Gastroesophageal sphincter (tissue), 4 donors: ENCODE measurements at places on chromosomes 5 and 9.

GRCh38 chr5:113061846-113062780, 85.5 kb downstream of the DCP2 start:
- no peak overlapping the region for H3K4me3 ChIP-seq
- H3K27me3 ChIP-seq, result no peaks in the 10 kb centered on the region
- no peak overlapping the region for H3K27ac ChIP-seq
- peaks cover 40% of the 10 kb centered on the region for H3K36me3 ChIP-seq
- ATAC-seq, result no peak
- H3K4me1 ChIP-seq, result no peaks in the 10 kb centered on the region

GRCh38 chr5:5456858-5457257, 34.4 kb downstream of the ICE1 start:
- no peaks in the 10 kb centered on the region for H3K4me1 ChIP-seq
- no peak overlapping the region for H3K27ac ChIP-seq
- peaks cover 97% of the 10 kb centered on the region for H3K36me3 ChIP-seq
- no peaks in the 10 kb centered on the region for H3K27me3 ChIP-seq
- no peak for ATAC-seq

DNA sequence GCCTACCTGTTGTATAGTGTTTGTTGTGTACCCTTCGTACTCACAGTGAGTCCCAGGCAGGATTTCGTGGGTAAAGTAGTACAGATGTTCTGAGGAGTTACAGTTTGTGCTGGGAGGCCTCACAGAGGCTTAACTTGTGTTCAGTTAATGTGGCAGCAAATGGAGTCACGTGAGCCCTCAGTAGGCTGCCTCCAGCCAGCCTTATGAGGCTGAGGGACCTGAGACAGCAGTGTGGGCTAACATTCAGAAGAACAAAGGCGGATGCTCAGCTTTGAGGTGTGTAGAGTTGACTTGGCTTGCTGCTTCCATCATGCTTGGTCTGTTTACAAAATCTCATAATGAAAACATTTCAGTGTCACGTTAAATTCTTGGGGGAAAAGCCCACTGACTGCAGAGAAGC, 118.1 kb downstream of the TRIO start:
- no peaks in the 10 kb centered on the region for H3K36me3 ChIP-seq
- H3K27ac ChIP-seq, result no peak overlapping the region

- H3K27me3 ChIP-seq, result no peaks in the 10 kb centered on the region
- peaks cover 52% of the 10 kb centered on the region for H3K4me1 ChIP-seq
- H3K27ac ChIP-seq, result no peak overlapping the region
- H3K36me3 ChIP-seq, result no peaks in the 10 kb centered on the region
Measured at GRCh38 chr9:16484744-16485143, 385.7 kb downstream of the BNC2 start.

DNA sequence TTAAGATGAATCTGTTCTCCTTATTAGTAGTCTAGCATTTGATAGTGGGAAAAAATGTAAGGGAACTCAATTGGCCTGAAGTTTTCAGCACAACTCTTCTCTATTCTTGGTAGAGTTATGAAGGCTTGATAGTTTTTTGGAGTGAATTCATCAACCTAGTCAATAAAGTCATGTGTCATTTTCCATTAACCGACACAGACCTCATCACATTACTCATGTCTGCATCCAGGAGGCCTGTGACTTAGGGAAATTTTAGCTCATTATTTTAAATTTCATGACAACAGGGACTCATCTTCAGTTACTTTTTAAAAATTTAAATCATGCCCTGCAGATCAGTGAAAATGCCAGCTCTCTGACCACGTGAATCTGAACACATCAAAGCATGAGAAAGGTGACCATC, 63.3 kb downstream of the ADAMTS16 start:
- no peak for ATAC-seq
- H3K27ac ChIP-seq, result no peak overlapping the region
- H3K4me1 ChIP-seq, result no peaks in the 10 kb centered on the region

- H3K27me3 ChIP-seq, result no peaks in the 10 kb centered on the region
- H3K36me3 ChIP-seq, result no peaks in the 10 kb centered on the region
- no peak overlapping the region for H3K27ac ChIP-seq
- ATAC-seq, result no peak
- H3K4me1 ChIP-seq, result no peaks in the 10 kb centered on the region
Measured at GRCh38 chr5:90279091-90279490, 130.5 kb downstream of the CETN3 start.

DNA sequence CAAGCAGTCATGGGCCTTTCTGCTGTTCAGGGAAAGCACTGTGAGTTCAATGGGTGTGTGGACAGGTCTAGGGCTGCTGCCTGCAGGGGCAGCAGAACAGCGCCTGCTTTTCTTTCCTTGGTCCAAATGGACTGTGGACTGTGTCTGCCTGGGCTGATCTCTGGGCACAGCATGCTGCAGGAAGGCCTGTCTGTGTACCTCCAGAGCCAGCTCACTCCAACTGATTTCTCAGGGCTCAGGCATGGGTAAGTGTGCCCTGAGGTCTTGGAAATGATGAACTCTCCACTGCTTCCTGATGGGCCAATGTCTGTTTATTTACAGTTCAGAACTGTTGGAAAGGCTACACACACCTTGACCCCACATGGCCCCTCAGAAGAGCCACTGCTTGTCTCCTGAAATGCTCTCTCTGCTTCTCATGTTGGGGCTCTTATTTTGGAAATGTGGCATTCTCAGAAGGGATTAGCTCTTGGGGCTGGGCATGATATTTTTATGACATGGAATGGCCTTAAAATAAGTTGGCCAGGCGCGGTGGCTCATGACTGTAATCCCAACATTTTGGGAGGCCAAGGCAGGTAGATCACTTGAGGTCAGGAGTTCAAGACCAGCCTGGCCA, 27.0 kb downstream of the SLC22A4 start:
- no peaks in the 10 kb centered on the region for H3K36me3 ChIP-seq
- no peak for ATAC-seq
- no peak overlapping the region for H3K4me3 ChIP-seq
- H3K4me1 ChIP-seq, result no peaks in the 10 kb centered on the region
- H3K27ac ChIP-seq, result no peak overlapping the region
- H3K27me3 ChIP-seq, result no peaks in the 10 kb centered on the region

DNA sequence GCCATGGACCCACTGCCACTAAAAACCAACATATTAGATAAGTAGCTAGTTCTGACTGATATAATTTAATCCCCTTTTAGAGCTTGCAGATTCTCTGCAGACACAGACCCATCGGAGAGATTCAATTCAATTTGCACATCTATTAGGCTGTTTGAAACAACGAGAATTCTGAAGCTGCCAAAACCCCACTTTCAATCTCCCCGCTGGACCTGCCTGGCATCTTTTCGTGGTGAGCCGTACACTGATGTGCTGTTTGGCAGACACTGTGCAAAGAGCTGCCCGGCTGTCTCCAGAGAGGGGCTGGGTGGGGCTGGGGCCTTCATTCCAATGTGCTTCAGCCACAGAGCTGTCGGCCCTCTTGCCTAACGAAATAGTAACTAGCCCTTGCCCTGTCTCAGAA, 42.1 kb upstream of the FAM240B start:
- no peaks in the 10 kb centered on the region for H3K27me3 ChIP-seq
- no peak overlapping the region for H3K27ac ChIP-seq
- H3K36me3 ChIP-seq, result no peaks in the 10 kb centered on the region
- no peak for ATAC-seq
- H3K4me1 ChIP-seq, result no peaks in the 10 kb centered on the region
